ENCODE measurements at places on chromosomes 4 and X. TPM values are rescaled to one million over a fixed set of nuclear protein-coding genes. Genes with fewer than 3 reads are reported as not detected.

Gene BMP15
- polyA plus RNA-seq, result not detected

Gene CFAP47
- polyA plus RNA-seq, result 0.68 TPM

Gene PRR32
- polyA plus RNA-seq, result 0.02 TPM

GRCh38 chrX:10085223-10085622 is 71.6 kb upstream of the CLCN4 start:
- no peak for DNase-seq

GRCh38 chr4:110109455-110109854 is 89.0 kb downstream of the ELOVL6 start:
- DNase-seq, result no peak

GRCh38 chrX:107716118-107716684 is 59.4 kb downstream of the TSC22D3 start:
- peak; percentile 70 for DNase-seq
